SHP77 (cell line): ENCODE measurements at places on chromosomes 12 and 14.
A peak's percentile ranks its signal among the peaks of the same experiment; 100 is the strongest.

- DNase-seq: no peak
These were observed 478.0 kb downstream of the RMST start for GRCh38 chr12:97940629-97941028.

DNA sequence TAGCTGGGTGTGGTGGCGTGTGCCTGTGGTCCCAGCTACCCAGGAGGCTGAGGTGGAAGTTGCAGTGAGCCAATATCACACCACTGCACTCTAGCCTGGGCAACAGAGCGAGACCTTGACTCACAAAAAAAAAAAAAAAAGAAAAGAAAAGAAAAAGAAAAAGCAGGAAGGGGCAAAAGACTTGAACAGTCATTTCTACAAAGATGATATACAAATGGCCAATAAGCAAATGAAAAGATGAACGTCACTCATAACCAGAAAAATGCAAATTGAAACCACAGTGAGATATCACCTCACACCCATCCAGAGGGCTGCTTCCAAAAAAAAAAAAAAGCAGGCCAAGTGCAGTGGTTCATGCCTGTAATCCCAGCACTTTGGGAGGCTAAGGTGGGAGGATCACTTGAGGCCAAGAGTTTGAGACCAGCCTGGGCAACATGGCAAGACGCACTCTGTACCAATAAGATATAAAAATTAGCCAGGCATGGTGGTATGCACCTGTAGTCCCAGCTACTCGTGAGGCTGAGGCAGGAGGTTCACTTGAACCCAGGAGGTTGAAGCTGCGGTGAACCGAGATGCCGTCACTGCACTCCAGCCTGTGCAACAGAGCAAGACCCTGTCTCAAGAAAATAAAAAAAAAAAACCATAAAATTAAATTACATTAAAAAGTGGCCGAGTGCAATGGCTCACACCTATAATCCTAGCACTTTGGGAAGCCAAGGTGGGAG lies 20.5 kb downstream of the UBC start:
- DNase-seq: no peak

GRCh38 chr14:70436867-70437266 lies 15.1 kb upstream of the ADAM21 start:
- no peak for DNase-seq

- DNase-seq: peak; percentile 52
These were observed 18.0 kb downstream of the TRAF3 start for GRCh38 chr14:102795060-102795925.

- DNase-seq: no peak
These were observed 301.5 kb downstream of the NELL2 start for GRCh38 chr12:44574586-44574985.

GRCh38 chr14:72000907-72001306 lies 68.7 kb downstream of the RGS6 start:
- no peak for DNase-seq

DNA sequence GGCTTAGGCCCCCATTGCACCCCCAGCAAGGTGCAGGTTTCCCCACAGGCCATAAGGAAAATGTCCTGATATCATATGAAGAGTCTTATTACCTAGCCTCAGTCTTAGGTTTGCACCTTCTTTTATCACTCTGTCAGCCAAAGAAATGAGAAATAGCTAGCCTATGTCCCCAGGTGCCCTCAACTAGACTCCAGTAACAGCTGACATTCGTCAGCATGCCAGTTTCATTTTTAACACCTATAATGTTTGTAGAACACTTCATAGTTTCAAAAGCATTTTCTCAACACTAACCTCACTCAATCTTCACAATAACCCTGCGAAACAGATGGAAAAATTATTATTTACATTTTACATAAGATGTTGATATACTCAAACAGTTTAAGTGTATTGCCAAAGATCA lies 24.0 kb upstream of the OR10P1 start:
- DNase-seq: no peak

DNA sequence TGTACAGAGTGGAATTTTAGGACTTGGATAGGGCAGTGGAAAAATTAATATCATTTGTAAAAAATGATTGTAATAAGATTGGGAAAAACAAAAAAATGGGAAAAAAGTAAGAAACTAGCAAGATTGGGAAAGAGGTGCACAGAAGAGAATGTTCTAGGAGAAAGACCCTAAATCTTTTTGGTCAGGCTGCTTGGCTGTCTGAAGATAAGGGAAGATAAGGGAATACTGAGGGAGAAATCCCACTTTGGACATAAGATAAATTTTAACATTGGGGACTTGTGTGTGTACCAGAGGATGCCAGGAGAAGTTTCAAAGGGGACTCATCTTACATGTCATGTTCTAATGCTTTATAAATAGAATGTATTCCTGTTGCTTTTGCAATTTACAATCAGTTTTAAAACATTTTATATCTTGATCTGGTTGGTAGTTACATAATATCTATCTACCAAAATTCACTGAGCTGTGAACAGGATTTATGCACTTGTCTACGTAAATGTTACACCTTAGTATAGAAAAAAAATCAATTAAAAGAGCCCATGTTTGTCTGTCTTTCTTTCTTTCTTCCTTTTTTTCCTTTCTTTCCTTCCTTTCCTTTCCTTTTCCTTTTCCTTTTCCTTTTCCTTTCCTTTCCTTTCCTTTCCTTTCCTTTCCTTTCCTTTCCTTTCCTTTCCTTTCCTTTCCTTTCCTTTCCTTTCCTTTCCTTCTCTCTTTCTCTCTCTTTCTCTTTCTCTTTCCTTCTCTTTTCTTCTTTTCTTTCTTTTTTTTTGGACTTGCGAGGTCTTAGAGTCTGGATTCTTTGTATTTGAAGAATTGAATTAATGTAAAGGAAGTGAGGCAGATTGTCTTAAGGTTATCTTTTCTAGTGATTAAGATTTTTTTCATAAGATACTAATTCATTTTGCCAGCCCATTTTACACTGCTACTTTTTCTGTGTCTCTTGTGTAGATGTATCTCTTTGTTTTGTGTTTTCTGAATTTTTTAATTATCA lies 66.1 kb downstream of the KTN1 start:
- no peak for DNase-seq

- peak; percentile 5 for DNase-seq
These were observed 612.5 kb downstream of the FSCB start for GRCh38 chr14:43894534-43894933.

DNA sequence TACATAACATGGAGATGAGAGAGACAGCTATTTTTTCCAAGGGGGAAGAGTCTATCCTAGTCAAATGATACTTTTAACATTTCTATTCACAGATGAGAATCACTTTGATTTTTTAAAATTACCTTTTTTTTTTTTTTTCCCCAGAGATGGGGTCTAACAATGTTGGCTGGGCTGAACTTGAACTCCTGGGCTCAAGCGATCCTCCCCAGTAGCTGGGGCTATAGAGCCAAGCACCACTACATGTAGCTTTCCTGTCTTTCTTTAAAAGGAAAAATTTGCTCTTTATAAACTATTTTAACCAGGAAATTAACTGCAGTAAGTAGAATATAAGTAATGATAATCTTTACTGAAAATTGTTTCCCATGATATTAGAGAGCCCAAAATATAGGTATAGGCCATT lies 3.3 kb downstream of the PRICKLE1 start:
- DNase-seq: no peak

- DNase-seq: peak; percentile 82
These were observed 60.6 kb downstream of the SLC25A47 start for GRCh38 chr14:100383727-100384158.

DNA sequence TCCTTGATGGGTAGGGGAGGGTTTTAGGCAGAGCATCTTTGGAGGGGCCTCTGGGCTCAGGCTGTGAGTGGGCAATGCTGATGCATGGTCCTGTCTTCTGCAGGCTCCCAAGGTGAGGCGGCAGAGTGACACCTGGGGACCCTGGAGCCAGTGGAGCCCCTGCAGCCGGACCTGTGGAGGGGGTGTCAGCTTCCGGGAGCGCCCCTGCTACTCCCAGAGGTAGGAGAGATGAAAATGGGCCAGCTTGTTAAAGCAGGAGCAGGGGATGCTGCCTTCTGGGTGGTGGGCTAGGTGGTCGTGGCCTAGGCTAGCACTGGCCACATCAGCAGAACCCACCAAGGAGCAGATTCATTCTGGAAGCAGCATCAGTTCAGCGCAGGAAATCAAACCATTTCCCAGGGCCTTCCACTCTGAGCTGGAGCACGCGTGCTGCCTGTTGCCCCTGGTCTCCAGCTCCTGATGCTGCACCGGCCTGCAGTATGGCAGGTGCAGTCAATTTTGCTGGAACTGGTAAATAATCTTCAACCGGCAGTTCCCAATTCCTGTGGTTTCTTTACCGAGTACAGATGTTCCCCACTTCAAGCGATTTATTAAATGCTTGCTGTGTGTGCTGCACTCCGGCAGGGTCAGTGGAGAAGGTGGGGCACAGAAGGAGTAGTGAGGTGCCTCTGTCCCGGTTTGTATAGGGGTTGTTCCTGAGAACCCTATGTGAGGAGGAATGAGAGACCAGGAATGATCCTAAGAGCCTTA lies 7.4 kb downstream of the PAPLN start:
- DNase-seq: no peak

DNA sequence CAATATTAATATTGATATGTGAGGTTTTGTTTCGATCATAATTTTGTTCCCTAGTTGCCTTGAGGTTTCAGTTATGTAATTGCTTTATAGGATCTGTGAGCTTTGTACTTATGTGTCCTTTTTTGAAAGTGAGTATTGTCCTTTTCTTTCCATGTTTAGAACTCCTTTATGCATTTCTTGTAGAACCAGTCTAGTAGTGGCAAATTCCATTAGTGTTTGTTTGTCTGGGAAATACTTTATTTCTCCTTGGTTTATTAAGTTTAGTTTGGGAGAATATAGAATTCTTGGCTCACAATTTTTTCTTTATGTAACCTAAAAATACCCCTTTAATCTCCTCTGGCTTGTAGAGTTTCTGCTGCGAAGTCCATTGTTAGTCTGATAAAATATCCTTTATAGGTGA lies 127.5 kb upstream of the KITLG start:
- DNase-seq: no peak

GRCh38 chr12:121050725-121051124 lies 11.7 kb upstream of the OASL start:
- DNase-seq: no peak

DNA sequence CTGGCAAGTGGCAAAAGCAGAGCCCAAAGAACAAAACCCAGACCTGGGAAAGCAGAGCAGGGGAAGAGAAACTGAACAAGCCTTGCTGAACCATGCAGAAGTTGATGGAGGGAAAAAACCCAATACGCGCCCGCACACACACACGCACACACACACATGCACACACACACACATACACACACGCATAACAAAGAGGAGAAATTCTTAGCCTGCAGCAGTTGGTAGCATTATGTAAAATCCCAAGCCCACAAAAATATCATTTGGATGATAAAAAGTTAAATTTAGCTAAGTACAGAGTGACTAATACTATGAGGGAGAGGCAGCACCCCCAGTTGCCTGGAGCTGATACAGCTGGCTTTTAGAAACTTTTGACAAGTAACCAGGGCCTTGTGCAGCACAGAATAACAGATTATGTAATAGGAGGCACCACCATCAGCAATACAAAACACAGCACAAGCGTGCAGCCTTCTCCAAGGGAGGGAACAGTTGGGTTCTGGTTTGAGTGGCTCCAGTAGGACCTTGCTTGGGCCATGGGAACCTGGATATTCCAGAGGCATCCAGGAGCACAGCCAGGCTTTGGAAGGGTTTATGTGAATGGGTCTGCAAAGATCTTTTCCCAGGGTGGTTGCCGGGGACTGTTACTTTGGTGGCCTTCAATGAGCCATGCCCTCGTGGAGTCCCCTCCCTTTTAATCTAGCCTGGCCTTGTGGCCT lies 35.3 kb downstream of the PITPNM2 start:
- DNase-seq: no peak

DNA sequence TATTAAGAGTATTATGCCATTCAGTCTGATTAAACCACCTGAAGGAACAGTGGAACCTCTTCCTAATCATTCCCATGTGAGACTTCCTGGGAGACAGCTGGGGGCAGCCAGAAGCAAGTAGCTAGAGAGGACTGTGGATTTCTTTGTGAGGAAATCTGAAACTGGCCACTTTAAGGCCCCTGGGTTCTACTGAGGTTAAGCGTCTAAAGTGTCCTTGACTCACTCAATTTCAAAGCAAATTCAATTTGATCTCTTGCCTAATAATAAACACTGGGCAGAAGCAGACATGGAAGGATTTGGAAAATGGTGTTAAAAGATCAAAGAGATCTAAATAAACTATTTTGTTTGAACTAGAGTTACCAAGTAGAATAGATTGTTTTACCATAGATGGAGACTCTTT lies 909.9 kb downstream of the NRXN3 start:
- DNase-seq: no peak

DNA sequence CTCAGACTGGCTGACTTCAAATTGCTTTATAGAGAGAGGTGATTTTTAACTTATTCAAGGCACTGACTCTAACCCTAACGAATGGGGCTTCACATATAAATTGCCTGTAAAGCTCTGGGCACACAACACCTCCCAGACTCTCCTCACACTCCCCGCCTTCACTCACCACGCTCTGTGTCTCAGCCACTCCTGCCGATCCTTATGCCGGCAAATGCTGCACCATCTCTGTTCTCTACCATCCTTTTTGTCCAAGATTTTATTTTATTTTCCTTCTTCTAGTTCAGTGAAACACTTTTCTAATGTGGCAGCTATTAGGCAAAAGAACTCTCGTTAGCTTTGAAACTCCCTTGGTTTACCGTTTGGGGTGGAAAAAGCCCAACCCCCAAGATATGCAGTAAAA lies 446.1 kb upstream of the TMEM132C start:
- no peak for DNase-seq

DNA sequence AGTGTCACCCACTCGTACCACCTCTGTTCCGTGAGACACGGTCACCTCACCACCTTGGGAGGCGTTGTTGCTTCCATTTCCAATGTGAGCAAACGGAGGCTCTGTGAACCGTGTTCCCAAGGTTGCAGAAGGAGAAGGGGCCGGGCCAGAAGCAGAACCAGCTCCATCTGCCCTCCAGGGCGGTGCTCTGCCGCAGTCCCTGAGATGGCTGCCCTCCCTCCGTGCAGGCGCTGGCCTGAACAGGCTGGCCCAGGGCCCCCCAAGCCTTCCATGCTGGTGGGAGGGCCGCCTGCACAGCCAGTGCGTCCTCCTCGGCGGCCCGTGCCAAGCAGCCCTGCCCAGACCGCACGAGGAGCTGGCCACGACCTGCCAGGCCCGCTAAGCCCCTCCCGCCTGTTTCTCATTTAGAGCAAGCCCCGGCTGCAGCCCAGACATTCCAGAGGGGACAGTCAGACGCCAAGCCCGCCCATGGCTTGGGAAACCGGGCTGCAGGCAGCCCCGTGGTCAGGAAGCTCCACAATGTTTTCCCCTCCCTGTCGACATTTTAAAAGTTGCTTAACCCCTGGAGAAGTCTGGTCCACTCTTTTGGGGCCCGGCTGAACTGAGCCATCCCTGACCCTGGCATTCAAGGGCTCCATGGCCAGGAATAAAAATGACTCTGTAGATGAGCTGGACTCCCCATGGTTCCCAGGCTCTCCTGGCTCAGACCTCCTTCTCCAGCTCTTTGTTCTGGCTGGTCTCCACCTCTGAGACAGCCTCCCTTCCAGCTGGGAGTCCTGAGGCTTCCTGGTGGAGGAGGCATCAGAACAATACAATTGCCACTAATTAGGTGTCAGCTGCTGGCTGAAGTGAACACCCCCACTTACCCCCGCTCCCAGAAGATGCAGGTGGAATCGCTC lies 236.0 kb downstream of the BCL11B start:
- DNase-seq: no peak

GRCh38 chr14:93183596-93184317 lies 940 bp downstream of the MOAP1 start:
- no peak for DNase-seq
